ENCODE measurements at places on chromosomes 7 and 10.

- no peak for DNase-seq
Observed at GRCh38 chr7:16479161-16479560, 13.6 kb upstream of the SOSTDC1 start.

DNA sequence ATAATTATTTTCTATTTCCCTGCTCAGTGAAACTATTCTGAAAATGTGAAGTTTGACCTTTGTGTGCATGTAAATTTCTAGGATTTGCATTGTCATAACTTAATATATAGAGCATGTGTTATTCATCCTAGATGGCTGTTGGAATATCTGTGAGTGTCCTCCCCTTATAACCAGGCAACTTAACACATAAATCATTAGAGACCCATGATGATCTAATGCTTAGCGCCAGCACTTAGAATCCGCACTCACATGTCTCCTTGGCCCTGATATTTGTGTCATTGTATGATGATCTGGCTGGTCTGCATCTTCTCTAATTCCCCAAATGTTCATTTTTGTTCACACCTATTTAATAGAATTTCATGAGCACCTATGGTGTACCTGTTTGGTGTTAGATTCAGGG lies 1354.5 kb downstream of the XPNPEP1 start:
- DNase-seq, result no peak

- no peak for DNase-seq
Observed at GRCh38 chr10:114281461-114281860, 42.4 kb downstream of the VWA2 start.

DNA sequence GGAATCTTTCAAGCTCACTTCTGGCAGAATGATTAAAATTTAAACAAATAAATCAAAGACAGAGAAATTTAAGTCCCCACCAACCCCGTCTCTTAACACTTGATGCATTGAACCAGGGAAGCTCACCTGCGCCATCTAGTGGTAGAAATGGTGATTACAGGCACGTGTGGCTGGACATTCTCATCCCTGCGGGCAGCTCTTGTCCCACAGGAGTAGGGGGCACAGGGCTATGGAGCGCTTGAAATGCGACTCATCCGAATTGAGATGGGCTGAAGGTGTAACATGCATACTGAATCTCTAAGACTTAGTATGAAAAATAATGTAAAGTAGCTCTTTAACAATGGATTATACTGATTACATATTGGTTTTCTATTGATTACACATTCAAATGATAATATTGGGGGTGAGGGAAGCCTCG lies 24.8 kb upstream of the SLIT1 start:
- DNase-seq, result peak; percentile 85

DNA sequence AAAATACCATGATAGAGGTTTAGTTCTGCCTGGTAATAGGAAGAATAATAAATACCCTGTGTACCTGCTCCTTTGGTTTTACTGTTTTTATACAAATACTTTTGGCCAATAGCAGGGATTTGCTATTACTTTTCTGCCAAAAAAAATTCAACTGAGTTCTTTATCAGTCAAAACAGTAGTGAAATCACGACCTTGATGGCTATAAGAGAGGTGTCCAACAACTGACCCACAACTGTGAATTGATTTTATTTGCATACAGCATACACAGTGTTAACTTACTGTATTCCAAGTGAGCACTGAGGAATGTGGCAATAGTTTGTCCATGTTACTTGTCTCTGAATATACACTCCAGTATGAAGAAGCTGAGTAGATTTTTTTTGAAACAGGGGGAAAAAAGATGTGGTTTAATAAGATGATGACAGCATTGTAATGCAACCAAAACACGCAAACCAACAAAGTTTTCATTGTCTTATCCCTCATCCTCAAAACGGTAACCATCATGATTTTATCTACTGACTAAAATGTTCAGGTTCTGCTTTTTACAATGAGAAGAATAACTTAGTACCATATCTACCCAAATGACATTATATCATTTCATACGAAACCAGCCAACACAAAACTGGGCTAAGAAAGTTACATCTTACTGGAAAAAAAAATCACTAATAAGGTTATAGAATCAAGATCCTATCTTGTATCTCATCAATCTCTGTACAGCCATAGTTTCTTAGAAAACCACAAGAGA lies 63.3 kb downstream of the GSAP start:
- DNase-seq, result no peak

DNA sequence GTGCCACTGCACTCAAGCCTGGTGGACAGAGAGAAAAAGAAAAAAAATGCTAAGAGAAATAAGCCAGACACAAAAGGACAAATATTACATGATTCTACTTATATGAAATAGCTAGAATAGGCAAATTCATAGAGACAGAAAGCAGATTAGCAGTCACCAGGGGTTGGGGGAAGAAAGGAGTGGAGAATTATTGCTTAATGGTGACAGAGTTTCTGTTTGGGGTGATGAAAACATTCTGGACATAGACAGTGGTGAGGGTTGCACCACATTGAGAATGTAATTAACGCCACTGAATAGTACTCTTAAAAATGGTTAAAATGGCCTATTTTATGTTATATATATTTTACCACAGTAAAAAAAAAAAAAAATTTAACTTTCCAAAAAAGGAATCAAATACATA lies 6.4 kb upstream of the NT5C2 start:
- no peak for DNase-seq

DNA sequence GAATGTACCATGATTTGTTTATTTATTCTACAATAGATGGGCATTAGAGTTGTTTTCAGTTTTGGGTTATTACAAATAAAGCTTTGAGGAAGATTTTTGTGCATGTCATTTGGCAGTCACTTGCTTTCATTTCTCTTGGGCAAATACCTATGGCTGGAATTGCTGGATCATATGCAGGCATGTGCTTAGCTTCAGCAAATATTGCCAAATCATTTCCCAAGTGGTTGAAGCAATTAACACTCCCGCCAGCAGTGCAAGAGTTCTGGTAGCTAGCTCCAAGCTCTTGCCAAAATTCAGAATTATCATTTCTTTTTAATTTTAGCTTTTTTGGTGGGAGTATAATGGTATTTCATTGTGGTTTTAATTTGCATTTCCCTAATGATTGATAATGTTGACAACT lies 32.9 kb upstream of the PCBD1 start:
- DNase-seq, result no peak

GRCh38 chr10:112214298-112214926 lies 30.8 kb upstream of the GPAM start:
- no peak for DNase-seq

DNA sequence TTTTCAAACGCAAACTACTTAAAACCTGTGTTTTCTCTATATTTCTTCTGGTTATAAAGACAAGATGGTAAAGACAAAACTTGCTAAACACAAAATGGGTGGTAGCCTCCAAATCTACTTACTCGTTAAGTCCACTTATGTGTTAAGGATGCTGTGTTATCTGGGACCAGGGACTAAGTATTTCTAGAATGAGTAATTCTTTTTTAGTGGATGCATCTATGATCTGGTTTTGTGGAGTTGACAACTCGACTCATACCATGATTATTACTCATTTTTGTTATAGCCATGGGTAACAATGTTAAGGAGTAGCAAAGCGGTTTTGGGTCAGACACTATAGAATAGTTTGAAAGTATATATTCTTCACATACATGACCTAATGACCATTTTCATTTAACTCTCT lies 239.5 kb upstream of the FOXP2 start:
- no peak for DNase-seq

- no peak for DNase-seq
Observed at GRCh38 chr10:3496138-3496537, 288.9 kb downstream of the KLF6 start.

DNA sequence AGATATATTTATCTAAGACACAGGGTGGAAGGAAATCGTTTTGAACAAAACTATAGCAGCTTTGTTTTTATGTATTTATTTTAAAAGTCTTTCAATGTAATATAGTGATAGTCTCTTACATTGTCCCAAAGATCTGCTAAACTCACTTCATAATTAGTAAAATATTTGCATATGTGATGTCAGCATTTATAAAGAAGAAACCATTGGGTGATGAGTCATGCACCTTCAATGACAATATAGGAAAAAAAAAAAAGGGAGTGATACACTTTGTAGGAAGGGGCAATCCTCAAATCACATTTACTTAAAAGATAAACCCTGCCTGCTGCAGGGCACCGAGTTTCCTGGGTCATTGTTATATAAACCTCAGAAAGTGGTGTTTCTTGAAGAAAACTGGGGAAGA lies 112.4 kb upstream of the SEMA3C start:
- DNase-seq, result no peak

DNA sequence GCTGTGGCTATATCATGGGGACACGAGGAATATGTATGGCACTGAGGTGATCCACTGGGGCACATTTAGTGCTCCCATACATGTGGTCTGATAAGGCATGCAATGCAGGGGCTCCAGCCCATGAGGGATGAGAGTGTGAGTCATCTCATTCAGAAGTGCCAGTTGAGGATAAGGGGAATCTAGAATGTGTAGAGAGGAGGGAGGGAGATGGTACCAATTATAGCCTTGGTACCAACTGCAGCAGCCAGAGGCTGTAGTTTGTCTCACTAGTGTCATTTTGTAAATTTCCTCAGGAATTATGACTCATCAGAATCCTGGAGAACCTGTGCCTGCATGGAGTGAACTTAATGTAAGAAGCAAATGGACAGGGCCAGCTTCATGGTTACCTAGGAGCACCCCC lies 46.2 kb downstream of the LAMB4 start:
- no peak for DNase-seq

GRCh38 chr7:152086513-152086912 lies 61.0 kb downstream of the GALNT11 start:
- DNase-seq, result no peak

GRCh38 chr10:123309731-123310130 lies 155.5 kb downstream of the BUB3 start:
- no peak for DNase-seq

DNA sequence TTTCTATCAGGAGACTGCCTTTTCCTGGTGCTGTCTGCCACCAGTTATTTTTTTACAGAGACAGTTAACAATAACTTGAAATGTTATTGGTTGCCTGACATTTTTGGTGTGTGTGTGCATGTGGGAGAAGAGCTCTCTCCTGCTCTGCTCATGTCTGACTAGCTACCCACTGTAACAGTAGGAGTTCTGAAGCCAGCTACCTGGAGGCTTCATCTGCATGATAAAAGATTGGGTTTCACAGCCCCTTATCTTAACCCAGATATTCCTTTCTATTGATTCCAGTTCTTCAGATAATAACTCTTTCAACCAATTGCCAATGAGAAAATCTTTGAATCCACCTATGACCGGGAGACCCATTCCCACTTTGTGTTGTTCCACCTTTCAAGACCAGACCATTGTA lies 237.4 kb upstream of the PPP1R3A start:
- no peak for DNase-seq

DNA sequence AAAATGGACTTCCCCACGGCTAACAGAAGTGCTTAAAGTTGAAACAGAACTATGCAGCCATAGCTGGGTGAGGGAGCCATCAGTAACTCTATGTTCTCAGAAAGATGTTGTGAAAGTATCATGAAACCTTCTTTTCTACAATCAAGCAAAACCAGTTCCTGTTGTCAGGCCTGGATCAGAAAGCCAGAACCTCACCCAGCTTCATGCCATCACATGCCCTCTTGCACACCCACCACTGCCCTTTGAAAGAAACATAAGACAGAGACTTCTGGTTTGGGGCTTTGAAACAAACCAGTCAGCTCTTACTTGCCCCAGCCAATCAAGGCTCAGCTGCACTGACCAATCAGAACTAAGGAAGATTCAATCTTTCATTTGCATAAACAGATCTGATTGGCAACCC lies 230.8 kb upstream of the FERD3L start:
- DNase-seq, result no peak

DNA sequence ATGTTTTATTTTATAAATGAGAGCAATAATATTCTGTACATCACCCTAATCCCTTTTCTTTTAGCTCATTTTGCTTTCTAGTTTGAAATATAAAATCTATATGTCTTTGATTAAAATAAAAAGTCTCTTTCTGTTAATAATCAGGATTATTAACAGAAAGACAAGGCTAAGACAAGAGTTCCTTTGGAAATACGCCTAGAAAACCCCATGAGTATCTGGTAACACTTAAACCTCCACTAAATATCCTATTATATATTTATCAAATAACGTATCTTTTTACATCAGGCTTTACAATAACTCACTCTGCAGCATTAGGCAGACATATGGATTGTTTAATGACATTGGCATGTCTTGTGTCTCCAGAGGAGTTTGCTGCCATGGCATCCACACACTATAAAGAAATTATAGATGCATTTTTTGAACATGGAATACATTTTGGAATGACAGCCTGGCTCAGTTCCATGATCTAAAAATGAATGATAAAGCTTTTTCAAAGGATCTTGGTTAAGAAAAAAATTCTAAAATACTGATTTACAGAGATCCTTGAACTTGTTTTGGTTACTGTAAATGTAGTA lies 98.7 kb downstream of the TMEM26 start:
- DNase-seq, result no peak

DNA sequence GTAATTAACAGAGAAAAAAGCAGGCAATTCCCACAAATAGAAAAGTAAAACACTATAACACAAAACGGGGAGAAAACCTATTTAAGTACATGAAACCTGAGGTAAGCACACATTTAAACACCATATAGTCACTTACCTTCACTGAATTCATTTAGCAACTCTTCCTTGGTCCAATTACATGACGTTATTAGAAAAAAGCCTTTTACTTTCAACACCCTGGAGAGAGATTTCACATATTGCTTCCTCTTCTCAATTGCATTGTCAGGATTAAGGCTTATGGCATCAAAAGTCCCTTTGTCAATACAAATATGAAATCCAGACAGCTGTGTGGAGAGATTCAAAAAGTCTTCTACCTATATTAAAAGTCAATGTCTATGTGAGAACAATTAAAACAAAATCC lies 21.1 kb upstream of the FAM53B start:
- no peak for DNase-seq

- no peak for DNase-seq
Observed at GRCh38 chr7:114206688-114207087, 207.9 kb upstream of the FOXP2 start.

- no peak for DNase-seq
Observed at GRCh38 chr7:41994746-41995110, 242.3 kb downstream of the GLI3 start.

- no peak for DNase-seq
Observed at GRCh38 chr7:85038466-85038865, 148.4 kb downstream of the SEMA3D start.

DNA sequence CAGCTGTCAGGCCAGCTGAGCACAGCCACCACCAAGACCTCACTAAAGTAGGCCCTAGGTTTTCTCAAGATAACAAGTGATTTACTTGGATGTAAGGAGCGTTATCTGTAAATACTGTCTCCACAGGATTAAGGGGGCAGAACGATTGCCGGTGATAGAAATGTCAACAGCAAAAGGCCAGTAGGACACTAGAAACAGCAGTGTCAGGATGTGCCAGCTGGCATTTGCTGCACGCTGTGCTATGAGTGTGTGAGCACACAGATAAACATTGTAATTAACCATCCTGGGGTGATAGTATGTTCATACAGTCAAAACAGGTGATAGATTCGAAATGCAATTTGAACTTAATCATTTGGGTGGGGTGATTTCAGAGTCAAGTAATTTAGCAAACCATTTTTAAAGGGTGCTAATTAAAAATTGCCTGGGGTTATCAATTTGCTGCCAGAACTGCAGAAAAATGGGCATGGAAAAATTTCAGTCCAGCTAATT lies 36.3 kb upstream of the NOBOX start:
- no peak for DNase-seq

GRCh38 chr7:133945497-133945896 lies 181.6 kb upstream of the LRGUK start:
- no peak for DNase-seq

All from HAP-1 (cell line).